ENCODE measurements at places on chromosomes 5 and 9. TPM values are rescaled to one million over a fixed set of nuclear protein-coding genes. Genes with fewer than 3 reads are reported as not detected.

Gene TAF11L13
- total RNA-seq, result not detected

Gene RNF208
- 2.3 TPM for total RNA-seq

- no peaks in the 10 kb centered on the region for H3K27me3 ChIP-seq
- no peak for DNase-seq
- H3K27ac ChIP-seq, result no peak overlapping the region
- H3K36me3 ChIP-seq, result peaks cover 44% of the 10 kb centered on the region
- no peaks in the 10 kb centered on the region for H3K4me1 ChIP-seq
Measured at GRCh38 chr5:179777909-179778308, 15.9 kb upstream of the LTC4S start.

GRCh38 chr9:32161720-32162119 lies 222.7 kb upstream of the ACO1 start:
- DNase-seq, result no peak
- no peaks in the 10 kb centered on the region for H3K27me3 ChIP-seq
- H3K36me3 ChIP-seq, result no peaks in the 10 kb centered on the region
- no peaks in the 10 kb centered on the region for H3K4me1 ChIP-seq
- no peak overlapping the region for H3K4me3 ChIP-seq
- no peak overlapping the region for H3K27ac ChIP-seq
